ENCODE measurements at places on chromosomes 3 and 15.

- no peak for DNase-seq
These were observed 296.5 kb downstream of the ZIC1 start for GRCh38 chr3:147705651-147706051.

GRCh38 chr3:28244491-28244890, 3.1 kb downstream of the CMC1 start:
- no peak for DNase-seq

- DNase-seq: peak; percentile 61
These were observed 34.8 kb downstream of the LMCD1 start for GRCh38 chr3:8536096-8537056.

- no peak for DNase-seq
These were observed 32.9 kb downstream of the PLCH1 start for GRCh38 chr3:155712008-155712407.

DNA sequence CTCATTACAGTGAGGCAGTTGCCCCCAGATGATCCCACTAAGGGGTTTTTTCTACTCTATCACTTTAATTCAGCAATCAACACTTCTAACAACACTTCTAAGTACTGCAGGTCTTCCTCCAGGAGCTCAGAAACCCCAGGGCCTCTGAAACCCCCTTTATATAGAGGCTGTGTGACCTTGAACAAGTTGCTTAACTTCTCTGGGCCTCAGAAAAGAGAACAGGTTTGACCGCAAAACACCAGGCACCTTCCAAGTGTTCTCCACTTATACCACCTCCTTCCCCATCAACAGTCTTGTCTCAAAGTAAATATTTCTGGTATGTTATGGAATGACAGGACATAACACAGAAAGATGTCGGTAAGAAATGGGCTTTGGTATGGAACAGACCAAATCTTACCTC, 85.7 kb upstream of the WNT5A start:
- no peak for DNase-seq

GRCh38 chr3:16386561-16386960, 121.5 kb downstream of the OXNAD1 start:
- no peak for DNase-seq

DNA sequence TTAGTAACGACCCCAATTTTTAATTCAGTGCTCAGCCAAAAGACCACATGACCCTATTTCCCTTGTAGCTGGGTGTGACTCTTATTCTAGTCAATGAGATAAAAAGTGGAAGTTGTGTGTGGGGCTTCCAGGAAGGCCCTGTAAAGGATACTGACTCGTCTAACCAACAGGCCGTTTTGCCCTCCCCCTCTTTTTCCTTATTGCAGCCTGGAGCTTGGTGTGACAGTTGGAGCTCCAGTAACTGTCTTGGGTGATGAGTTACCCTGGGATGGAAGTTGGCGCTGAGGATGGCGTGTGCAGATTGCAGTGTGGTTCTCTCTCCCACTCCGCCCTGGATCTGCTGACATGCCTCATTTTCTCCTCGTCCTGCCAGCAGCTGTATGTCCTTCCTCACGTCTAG, 209.3 kb upstream of the PROK2 start:
- no peak for DNase-seq

DNA sequence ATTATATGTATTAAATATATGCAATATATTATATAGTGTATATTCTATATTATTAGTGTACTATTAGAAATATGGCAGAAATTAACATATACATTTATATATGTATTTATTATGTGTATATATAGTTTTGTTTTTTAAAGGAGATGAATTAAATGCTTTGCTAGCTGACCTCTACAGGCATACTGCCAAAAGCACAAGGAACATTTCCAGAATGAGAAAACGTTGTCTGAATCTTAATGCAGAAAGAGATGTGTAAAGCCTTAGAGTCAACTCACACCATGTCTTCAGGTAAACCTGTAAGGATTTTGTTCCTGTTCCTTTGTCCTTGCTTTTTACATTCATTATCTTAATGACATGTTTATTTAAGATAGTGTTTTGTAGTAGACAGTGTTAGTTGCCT, 111.9 kb downstream of the ST8SIA2 start:
- DNase-seq: no peak

DNA sequence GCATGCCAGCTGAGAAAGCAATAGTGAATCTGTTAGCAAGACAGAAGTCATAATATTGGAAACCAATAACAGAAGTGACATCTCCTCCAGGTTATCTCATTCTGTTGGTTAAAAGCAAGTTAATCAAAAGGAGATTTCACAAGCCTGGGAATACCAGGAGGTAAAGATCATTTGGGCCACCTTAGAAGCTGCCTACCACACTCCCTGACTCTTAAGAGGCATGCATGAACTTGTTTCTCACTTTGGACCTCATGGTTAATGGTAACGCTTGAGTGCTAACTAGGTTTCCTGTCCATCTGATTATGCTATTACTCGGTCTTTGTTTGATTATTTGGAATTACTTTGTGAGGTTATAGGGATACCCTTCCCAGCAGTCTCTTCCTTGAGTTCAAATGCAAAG, 650.8 kb upstream of the SGO1 start:
- DNase-seq: no peak

- no peak for DNase-seq
These were observed 615.2 kb upstream of the TGFBR2 start for GRCh38 chr3:29991198-29991597.

DNA sequence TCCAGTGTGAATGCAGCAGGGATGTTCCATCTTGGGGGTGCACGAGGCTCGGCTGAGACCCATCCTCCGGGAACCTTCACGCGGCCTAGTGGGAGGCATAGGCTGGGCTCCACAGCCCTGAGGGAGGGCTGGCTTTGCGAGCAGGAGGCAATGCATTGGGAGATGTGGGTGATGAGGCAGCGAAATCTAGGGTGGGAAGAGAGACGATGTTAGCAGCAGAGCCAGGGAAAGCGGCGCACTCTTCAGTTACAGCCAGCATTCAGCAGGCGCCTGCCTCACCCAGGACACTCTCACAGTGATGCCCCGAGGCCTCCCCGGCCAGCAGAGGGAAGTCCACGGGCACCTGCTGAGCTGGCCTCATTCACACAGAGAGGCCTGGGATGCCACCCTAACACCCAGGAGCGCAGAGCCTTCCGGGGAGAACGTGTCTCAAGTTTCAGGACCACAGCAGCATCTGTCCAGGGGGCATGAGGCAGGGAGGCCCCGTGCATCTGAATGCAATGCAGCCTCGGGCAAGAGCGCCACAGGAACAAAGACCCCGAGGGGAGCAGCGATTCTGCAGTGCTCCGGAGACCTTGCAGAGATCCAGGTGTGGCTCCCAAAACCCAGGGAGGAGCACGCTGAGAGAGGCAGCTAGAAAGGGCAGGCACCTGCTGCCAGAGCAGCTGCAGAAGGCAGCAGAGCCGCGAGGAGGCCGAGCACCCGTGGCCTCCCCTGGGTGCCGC, 102.4 kb downstream of the NUP210 start:
- no peak for DNase-seq

DNA sequence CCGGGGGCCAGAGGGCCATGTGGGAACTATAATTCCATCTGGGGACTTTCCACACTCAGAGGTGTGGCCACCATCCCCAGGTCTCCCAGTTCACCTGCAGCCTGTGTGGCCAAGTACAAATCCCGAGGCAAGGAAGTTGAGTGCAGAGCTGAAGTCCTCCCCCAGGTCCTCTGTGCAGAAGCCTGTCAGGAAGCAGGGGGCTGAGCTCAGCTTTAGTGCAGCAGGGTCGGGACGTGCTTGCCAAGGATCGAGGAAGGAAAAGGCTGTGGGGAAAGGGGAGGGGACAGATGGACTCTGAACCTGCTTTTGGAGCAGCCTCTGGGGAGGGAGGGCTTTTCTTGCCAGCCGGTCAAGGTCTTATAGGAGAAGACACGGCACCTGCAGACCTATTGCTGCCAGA, 67.7 kb downstream of the CHRNA7 start:
- DNase-seq: no peak

- no peak for DNase-seq
These were observed 298 bp downstream of the BCL2L10 start for GRCh38 chr15:52112203-52112750.

DNA sequence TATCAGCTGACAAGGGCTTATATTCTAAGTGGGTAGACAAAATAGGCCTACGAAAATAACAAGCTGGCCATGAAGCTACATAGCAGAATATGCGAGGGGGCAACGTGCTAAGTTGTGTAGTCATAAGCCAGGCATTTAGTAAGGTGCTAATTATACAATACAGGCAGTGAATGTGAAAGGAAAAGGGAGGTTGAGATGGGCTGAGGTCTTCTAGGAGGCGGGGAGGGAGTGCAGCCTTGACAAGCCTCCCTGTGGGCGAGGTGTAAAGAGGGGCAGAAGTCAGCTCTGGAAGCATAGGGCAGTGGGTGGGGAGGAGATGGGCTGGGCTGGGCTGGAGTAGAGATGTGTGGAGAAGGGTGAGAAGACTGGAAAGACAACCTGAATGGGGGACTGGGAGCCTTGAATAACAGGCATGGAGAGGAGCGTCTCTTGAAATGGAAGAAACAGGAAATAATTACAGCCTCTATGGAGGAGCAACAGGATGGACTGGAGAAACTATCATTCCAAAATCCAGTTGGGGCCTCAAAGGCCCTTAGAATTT, 1.2 kb downstream of the TIGIT start:
- DNase-seq: no peak

- peak; percentile 10 for DNase-seq
These were observed 124.9 kb upstream of the STRIT1 start for GRCh38 chr3:155418407-155418806.

- DNase-seq: peak; percentile 90
These were observed 25.0 kb downstream of the IRAK2 start for GRCh38 chr3:10189557-10190354.

- DNase-seq: peak; percentile 76
These were observed 513.7 kb downstream of the FOXP1 start for GRCh38 chr3:71069797-71070196.

- no peak for DNase-seq
These were observed 2.2 kb upstream of the SENP2 start for GRCh38 chr3:185583925-185584324.

- DNase-seq: peak; percentile 99
These were observed at the start of gene OPA1 for GRCh38 chr3:193592841-193593667. Gene OPA1 (plus strand): TSS chr3:193593208. CDS start chr3:193593378, 170 bp downstream.

DNA sequence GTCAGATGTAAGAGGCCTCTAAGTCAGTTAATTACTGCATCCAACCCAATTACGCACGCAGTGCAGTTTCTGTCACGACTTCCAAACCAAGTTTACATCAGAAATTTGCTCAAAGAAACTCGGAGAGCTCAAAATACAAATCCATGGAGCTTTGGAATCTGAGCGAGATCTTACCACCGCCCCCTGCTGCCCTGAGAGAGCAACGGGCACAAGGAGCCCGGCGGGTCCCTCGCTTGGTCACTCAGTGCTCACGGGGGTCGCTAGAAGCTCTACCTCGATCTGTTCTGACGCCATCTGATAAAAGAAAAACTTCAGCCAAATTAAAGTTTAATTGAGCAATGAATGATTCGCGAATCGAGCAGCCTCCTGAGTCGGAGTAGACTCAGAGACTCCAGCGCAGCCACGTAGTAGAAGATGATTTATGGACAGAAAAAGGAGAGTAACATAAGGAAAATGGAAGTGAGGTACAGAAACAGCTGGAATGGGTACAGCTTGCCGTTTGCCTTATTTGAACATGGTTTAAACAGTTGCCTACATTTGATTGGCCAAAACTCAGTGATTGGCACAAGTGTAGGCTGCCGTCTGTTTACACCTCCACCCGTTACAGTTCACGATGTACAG, 232.7 kb upstream of the ATP10A start:
- DNase-seq: no peak

DNA sequence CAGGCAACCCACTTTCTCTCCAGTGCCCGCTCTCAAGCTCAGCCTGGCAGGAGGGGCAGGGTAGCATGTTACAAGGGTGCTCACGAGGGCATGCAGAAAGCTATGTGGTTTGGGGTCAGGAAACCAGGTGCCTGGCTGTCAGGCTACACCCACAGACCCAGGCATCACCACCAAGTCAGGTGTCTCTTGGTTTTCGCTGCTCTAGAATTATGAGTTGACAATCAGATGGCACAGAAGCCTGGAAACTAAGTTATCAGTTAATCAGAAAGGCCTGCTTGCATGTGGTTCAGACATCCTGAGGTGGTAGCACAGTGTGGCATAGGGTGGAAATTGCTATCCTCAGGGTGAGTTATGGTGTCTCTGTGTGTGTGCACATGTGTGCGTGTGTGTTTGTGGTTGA, 16.2 kb upstream of the CCR9 start:
- no peak for DNase-seq

DNA sequence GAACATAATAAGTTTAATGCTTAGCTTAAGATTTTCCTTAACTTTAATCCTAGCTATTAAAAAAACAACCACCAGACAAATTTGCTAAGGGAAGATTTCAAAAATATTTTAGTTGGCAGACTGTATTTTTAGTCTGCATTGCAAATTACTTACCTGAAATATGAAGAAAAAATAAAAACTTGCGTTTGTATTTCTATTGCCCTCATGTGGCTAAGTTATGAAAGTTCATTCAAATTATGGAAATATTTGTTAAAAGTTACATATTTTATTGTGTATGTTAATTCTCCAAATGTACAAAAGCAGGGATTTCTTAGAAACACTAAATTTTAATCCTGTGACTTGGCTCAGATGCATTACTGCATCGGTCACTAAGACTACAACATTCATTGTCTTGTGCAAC, 15.0 kb downstream of the GTF2A2 start:
- peak; percentile 17 for DNase-seq

DNA sequence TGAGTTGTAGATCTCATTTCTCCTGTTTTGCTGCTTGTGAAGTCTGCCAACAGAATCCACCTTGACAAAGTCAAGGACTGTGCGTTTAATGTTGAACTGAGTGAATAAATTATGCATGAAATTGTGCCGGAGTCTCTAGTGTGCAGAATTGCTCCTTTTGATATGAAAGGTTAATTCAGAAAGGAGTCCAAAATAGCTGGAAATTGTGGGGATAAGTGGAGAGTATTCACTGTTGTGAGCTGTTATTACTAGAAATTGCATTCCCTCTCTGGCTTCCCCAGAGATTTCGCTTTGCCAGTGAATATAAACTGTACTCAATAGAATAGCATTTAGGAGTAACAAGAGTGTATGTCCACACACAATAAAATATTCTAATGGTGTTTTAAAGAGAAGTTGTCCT, 43.1 kb downstream of the SAMMSON start:
- no peak for DNase-seq

DNA sequence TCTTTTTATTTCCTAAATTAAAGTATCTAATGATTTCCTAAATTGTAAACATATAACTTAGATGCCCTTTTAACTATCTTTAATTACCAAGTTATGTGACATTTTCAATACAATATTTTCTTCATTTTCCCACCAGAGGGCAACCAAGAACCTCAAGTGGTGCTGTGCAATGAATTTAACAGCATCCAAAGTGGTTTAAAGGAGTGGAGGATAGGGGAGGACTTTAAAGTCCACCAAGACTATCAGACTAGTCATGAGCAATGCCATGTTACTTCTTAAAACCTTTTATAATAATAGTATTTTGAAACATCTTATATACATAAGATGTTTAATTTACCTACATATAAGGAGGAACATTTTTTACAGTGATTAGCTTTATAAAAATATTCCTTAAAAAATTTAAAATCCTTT, 74.4 kb downstream of the DLG1 start:
- peak; percentile 76 for DNase-seq

GRCh38 chr15:59307165-59307537, 65.5 kb downstream of the MYO1E start:
- DNase-seq: no peak
